ENCODE measurements at places on chromosomes 2 and 18.

- no peak for DNase-seq
Observed at GRCh38 chr18:22841840-22842239, 91.3 kb upstream of the RBBP8 start.

DNA sequence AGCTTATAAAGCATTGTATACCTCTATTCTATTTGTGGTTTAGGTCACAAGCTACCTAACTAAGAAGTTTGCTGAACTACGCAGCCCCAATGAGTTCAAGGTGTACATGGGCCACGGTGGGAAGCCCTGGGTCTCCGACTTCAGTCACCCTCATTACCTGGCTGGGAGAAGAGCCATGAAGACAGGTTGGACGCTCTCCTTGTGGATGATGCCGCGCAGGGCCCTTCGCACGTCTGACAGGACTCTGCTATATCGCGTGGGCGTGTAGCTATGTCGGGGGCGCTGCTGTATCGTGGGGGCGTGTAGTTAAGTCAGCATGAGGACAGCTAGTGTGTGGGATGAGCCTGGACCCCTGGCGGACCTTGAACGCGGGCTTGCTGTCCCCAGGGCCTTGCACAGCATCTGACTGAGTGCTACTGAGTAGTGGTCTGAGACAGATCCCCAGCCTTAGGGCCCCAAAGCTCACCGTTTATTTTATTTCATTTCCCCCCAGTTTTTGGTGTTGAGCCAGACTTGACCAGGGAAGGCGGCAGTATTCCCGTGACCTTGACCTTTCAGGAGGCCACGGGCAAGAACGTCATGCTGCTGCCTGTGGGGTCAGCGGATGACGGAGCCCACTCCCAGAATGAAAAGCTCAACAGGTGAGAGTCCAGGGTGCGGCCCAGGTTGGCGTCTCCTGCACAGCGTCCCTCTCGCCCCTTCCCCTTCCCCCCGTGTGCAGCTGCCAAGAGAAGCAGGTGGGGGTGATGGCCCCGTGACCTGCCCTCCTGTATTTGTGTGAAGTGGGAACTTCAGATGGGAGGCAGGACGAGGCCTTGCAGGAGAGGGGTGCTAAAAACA is 15.6 kb upstream of the CNDP1 start:
- no peak for DNase-seq

DNA sequence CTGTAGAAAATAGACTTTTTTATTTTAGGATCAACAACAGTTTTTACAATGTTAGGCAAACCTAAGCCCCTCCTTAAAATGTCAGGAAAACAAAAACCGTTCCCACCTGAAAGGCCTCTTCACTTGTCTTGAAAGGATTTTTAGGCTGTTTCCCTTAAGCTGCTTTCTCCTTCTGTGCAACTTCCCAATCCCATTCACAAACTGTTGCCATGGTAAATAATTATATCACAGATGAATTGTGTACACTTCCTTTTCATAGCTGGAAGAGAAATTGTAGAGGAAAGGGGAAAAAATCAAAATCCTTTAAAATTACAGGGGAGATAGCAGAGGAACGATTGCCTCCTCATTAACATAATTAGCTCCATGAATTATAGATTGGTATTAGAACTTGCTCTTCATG is 1488.0 kb upstream of the CELF4 start:
- no peak for DNase-seq

DNA sequence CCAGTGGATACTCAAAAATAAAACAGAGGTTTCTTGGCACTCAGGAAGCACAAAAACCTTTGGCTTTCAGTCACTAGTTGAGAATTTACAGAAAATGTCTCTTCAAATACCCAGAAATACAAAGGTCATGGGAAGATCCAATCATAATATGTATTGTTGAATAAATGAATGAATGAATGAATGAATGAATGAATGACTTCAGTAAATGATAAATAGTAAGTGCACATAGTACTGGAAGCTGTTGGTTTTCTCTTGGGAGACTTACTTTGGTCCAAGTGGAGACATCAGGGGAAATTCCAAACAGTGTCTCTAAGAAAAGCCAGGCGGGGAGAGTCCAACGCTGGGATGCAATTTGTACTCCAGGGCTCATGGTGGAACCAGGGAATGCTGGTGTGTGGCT is 261.3 kb upstream of the KLHL29 start:
- no peak for DNase-seq

DNA sequence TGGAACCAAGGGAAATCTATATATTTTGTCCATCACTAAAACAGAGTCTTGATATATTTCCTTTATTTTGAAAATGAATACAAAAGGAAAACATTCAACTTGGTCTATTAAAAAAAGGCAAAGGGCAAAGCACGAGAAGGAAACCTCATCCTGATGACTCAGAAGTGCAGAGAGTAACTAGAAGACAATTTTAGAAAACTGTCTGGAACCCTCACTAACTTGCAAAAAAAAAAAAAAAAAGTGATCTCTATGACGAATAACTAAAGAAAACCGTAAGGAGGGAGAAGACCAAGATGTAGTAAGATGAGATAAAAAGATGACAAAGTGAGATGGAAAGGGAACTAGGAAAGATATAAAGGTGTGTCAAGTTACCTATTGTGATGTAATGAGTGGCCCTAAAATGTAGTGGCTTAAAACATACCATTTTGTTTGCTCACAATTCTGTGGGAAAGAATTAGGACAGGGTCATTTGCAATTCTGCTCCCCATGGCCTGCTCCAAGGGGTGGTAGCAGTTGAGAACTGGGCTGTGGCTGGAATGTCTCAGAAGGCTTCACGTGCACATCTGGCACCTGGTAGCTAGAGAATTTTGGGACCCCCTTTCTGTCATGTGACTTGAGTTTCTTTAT is 303.0 kb downstream of the DYSF start:
- DNase-seq: no peak

DNA sequence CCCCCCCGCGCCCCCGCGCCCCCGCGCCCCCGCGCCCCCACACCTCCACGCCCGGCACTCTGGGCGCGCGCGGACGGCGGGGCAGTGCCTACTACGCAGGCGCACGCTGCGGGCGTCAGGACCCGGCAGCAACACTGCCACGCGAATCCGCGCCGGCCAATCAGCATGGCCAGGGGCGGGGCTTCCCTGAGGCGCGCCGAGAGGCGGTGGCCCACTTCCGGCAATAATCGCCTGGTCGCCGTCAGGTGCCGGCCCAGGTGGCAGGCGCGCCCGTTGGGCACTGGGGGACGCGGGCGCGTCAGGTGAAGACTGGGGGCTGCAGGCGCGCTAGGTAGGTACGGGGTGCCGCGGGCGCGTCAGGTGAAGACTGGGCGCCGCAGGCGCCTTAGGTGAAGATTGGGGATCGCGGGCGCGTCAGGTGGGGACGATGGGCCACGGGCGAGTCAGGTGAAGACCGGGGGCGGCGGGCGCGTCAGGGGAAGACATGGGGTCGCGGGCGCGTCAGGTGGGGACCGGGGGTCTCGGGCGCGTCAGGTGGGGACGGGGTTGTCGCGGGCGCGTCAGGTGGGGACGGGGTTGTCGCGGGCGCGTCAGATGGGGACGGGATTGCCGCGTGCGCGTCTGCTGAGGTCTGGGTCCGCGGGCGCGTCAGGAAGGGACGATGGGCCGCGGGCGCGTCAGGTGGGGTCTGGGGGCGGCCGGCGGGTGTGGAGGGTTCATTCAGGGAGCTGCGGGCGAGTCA is 219.1 kb downstream of the RTP5 start:
- peak; percentile 95 for DNase-seq

- no peak for DNase-seq
Observed at GRCh38 chr2:182822733-182823132, 43.7 kb downstream of the FRZB start.

DNA sequence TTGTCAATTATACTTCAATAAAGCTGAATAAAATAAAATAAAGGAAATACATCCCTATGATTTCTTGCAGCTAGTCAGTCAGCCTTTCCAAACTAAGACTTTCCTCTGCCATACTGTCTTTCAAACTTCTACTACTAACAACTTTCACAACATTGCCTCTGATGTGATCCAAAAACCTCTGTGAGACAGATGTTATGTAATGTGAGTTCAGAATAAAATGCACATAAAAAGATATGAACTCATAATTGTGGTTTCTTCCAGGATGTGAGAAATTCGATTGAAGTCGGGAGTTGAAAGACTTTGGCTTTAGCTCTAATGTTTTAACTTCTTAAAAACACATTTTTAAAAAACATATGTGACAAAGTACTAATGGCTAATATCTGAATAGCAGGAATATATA is 98.7 kb downstream of the PIGN start:
- no peak for DNase-seq

- DNase-seq: no peak
Observed at GRCh38 chr2:104332731-104333130, 521.2 kb upstream of the POU3F3 start.

- DNase-seq: no peak
Observed at GRCh38 chr18:63545000-63545399, 2.8 kb downstream of the SERPINB12 start.

DNA sequence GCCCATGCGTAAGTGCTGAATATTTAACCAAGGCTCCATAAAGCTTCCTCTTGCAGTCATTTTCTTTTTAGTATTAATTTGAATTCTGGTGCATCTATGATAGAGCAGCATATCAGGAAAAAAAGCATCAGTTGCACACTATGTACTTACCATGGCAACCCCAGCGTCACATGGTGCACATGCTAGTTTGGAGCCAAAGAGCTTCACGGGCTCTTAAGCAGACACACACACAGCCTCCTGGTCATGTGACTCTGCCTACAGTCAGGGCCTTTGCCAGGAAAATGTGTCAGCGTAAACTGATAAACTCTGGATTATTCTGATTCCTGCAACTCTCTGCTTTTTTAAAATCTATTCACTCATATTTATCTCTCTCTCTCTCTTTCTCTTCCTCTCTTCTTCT is 30.2 kb downstream of the NYAP2 start:
- peak; percentile 7 for DNase-seq

DNA sequence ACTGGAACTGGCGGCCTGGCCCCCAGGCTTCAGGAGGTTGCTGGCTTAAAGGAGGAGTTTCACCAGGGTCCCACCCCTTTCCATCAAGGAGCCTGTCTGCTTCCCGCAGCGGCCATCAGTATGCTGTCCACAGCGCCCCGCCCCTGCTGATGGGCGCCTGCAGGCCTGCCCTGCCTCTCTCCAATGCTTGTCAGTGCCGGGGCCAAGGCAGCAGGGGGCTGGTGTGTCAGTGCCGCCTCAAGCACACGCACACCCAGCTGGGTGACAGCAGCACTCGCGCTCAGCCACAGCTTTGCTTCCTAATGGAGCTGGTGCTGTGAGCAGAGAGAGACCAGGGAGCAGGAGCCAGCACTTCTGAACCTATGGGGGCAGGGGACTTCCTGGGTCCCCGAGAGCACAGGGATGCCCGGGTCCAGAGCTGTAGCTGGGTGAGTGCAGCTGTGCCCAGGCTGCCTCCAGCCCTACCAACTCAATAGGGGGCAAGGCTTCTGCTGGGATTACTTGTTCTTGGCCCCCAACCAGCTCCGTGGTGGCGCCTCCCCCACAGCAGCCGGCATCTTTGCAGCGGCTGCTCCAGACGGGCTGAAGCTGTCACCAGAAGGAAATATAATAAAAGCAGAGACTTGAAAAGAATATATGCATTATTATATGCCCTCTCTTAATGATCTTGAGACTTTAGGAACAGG is 377.2 kb upstream of the LRATD1 start:
- no peak for DNase-seq

- DNase-seq: no peak
Observed at GRCh38 chr2:144356402-144356801, 163.5 kb downstream of the ZEB2 start.

GRCh38 chr2:156340804-156341451 is 8.4 kb upstream of the NR4A2 start:
- no peak for DNase-seq

DNA sequence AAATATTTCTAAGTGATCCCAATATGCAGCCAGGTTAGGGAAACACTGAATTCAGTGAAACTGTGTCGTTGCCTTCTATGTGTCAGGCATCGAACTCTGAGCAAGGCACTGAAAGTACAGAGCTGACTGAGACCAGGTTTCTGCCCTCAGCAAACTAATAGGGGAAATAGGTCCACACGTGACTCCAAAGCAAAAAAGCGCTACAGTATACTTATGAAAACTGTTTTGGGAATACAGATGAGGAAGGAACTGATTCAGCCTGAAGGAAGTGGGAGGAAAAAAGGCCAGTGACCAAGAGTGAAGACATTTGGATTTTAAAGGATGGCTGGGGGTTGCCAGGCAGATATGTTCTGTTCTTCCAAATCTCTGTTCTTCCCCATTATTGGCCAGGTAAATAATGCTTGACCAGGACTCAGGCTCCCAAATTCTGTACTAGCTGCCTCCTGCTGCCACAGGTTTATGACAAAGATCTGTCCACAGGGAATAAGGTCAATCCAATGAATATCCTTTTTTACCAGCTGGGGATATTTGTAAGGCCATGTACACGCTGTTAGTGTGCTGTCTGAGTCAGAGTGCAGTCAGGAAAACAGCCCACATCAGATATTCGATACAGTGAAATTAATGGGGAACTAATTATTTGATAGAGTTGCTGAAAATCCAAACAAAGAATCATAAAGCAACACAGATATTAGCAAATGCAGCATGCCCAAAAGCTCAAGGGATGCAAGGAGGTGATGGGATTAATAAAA is 24.5 kb upstream of the INPP4A start:
- no peak for DNase-seq

- no peak for DNase-seq
Observed at GRCh38 chr18:26729449-26729848, 136.1 kb downstream of the AQP4 start.

GRCh38 chr2:224400886-224401632 is 848 bp downstream of the FAM124B start:
- no peak for DNase-seq

- no peak for DNase-seq
Observed at GRCh38 chr2:155100261-155100660, 401.8 kb downstream of the KCNJ3 start.

- DNase-seq: peak; percentile 92
Observed at GRCh38 chr2:238127165-238128060, 11.1 kb upstream of the KLHL30 start.

- DNase-seq: peak; percentile 79
Observed at GRCh38 chr2:74003494-74004211, 18.9 kb downstream of the TET3 start.

DNA sequence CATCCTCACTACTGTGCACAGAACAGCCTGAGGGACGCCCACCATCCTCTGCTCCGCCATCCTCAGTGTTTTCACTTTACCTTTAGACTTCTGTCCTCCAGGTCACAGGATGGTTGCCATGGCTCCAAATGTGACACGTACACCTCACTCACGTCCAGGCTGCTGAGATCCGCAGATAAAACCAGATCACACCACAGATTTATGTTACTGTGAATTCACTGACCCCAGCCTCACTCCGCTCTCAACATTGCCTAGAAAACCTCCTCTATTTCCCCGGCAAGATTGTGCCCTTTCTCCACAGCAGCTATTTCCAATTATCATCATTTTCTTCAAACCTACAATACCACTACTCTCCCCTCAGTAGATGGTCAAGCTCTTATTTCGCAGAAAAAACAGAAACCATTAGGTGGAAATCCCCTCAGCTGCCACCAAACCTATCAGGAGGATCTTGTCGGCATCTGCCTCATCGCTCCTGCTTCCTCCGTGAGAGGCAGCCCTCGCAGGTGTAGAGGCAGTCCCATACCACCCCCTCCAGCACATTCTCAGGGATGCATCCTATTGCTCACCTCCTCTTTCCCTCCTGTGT is 49.8 kb upstream of the SLC1A4 start:
- DNase-seq: no peak

GRCh38 chr18:43887491-43887890 is 610.2 kb upstream of the SYT4 start:
- DNase-seq: no peak

- DNase-seq: no peak
Observed at GRCh38 chr2:6750411-6751158, 115.1 kb downstream of the CMPK2 start.
